Caki2 (cell line): ENCODE measurements at places on chromosomes 2 and 18. TPM values are rescaled to one million over a fixed set of nuclear protein-coding genes. Genes with fewer than 3 reads are reported as not detected.
A peak's percentile ranks its signal among the peaks of the same experiment; 100 is the strongest.

DNA sequence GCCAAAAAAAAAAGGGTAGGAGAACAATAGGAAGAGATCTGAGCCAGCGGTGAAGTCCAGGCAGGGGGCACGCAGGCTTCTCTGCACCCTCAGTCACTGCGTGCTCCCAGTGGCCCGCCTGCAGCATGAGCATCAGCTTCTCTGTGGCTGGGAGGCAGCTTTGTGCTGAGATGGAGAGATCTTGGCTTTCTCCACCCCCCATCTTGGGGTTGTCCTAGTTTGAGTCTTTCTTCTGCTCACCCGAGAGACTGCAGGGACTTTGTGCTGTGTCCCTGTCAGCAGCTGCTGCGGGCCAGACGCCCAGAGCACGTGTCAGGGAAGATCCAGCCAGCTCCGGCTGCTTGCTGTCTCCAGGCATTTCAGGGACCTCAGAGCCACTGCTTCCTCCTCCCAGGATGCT is 20.3 kb downstream of the TRAPPC12 start:
- no peak for DNase-seq

SDC1 gene
- total RNA-seq, result 187 and 188 TPM in 2 replicates

DNA sequence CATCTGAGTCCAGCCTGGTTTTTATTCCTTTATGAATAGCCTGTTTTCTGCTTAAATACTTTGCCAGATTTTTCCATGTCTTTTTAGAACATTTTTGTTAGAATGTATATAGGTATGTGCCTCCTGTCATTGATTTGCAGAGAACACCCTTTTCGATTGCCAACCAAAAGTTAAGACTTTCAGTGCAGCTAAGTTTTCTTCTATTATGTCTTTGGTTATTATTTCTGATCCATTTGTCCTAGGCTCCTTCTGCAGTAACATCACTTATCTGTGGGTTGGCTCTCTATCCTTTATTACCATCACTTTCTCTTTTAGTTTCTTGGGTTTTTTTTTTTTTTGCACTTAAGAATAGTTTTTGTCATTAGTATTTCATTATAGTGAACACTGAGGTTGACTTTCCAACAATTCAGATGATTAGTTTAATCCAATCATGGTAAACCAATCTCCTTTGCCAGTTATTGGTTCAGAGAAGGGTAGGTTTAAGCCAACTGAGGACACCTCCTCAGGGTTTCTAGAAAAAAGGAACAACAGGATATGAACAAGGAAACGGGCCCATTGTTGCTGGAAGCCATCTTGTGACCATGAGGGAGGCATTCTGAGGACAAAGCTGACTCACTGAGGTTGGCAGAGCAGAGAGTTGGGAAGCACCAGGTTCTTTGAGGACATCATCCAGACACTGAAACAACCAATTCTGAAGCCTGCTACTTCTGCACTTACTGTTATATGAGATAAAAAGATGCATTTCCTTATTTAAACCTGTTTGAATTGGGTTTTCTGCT is 37.9 kb upstream of the GBX2 start:
- DNase-seq, result no peak

DNA sequence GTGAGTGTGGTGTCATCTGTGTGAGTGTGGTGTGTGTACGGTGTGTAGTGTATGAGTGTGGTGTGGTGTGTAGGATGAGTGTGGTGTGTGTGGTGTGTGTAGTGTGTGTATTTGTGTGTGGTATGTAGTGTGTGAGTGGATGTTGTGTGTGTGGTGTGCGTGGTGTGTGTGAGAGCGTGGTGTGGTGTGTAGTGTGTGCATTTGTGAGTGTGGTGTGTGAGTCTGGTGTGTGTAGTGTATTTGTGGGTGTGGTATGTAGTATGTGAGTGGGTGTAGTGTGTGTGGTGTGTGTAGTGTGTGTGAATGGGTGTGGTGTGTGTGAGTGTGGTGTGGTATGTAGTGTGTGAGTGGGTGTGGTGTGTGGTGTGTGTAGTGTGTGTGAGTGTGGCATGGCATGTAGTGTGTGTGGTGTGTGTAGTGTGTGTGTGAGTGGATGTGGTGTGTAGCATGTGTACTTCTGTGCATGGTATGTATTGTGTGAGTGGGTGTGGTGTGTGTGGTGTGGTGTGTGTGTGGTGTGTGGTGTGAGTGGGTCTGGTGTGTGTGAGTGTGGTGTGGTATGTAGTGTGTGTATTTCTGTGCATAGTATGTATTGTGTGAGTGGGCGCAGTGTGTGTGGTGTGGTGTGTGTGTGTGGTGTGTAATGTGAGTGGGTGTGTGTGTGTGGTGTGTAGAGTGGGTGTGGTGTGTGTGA is 227.8 kb downstream of the BCL2 start:
- DNase-seq, result no peak

GRCh38 chr18:7459851-7460770 is 107.0 kb upstream of the PTPRM start:
- DNase-seq, result no peak

DNA sequence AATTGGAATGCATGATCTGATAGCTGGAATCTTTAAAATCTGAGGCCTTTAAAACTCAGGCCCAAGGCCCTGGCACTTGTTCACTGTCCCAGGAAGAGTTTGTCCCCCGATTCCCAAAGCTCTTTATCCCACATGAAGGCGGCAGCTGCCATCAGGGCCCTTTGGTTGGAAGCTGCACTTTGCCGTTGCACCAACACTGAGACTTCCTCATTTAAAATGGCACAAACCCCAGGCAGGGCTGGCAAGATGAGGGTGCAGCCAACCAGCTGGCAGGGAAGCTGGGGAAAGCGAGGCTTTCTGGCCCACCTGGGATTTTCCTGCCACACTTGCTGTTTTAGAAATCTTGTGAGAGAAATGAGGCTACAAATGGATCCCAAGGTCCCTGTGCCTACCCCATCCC is 6.3 kb downstream of the FLACC1 start:
- DNase-seq, result no peak

DNA sequence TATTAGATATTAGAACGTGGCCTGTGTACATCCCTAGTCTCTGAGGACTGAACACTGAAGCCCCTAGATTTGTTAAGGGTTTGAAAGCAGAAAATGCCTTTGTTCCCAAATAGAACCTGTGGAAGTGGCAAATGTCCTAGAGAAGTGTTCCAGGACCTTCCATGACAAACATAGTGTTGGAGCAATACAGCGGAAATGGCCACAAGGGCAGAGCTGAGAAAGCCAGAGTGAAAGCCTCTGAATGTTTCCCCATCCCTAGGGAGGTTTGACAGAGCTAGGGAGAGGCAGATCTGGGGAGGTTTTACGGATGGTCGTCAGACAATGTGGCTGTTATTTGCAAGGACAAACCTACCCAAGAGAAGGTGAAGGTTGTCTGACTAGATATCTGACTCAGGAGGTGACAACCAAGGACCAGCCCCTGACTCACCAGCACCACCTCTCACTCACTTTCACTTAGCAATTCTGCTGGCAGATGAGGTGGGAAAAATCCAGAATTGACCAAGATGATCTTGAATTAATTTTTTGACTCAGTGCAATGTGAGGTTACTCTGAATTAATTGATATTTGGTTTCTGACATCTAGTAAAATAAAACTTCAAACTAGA is 24.1 kb downstream of the RBM43 start:
- DNase-seq, result no peak

DNA sequence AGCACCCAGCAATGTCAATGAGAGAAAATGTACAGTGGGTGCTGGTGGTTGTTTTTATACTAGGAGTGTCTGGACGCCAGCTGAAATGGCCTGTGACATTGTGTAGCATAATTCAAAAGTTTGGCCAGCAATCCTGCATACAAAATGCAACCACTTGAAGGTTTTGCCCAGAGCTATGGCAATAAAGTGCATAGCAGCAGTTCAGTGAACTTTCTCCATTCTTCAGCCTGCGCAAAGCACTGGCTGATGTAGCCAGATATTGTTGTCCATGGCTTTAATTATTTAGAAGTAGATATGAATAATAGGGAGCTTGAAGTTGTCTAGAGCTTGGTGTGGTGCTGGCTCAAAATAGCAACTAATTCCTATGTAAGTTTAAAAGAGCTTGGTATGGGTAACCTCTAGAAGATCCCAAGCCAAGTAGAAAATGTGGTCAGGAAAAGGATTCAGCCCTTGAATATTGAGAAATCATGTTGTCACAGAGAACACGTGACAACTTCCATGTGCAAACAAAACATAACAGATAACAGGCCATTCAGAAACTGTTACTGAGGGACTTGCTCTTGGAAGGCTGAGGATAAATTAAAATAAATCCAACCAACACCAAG is 33.3 kb upstream of the PGAP1 start:
- DNase-seq, result no peak

DNA sequence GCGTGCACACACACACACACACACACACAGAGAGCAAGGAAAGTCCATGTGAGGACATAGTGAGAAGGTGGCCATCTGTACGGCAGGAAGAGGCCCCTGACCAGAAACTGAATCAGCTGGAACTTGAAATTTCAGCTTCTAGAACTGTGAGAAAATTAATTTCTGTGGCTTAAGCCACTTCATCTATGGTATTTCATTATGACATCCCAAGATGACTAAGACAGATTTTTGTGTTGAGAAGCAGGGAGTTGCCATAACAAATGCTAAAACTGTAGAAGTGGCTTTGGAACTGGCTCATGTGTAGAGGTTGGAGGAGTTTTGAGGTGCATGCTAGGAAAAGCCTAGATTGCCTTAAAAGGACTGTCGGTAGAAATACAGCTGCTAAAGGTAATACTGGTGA is 63.4 kb upstream of the ZBTB7C start:
- DNase-seq, result no peak

DNA sequence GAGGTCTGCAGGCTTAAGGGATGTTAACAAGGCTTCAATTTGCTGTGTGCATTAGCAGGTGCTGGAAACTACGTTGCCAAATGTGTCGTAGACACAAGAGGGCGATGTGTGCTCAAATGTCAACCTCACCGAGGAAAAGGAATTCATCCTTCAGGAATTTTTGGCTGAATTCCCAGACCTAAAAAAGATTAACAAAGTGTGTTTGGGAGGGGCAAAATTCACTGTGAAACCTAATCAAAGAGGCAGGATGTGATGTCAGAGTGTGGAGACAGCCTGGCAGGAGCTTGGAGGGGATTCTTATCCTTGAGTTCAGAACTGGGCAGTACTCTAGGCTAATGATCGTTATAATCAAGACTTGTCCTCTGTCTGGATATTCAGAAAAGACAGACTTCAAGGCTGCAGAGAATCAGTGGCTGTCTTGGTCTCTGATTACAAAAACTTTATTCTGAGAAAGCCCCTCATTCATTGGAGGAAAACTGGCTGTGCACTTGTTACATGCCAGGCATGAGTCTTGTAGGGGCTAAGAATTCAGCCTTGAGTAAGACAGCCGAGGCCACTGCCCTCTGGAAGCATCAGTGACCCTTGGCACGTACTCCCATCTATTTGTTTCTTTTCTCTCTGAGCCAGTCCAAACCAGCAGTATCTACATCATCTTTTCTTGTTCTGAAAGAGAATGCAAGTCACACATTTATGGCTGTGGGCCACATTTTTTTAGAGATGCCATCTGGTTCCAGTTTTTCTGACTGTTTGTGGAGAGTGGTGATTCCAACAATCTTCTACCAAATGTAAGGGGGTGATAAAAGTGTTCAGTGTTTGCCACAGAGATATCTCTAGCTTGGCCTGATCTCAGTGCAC is 18.7 kb upstream of the SCYGR1 start:
- peak; percentile 97 for DNase-seq

ATG16L1 gene
- total RNA-seq, result 33.0 and 41.6 TPM in 2 replicates

- no peak for DNase-seq
These were observed 762 bp upstream of the SPOPL start for GRCh38 chr2:138500592-138501424.

GRCh38 chr2:567865-568638 is 109.2 kb downstream of the TMEM18 start:
- DNase-seq, result peak; percentile 69

FAP gene
- total RNA-seq, result not detected in 2 replicates
